Gastroesophageal sphincter (tissue), 4 donors: ENCODE measurements at places on chromosomes 4 and X. TPM values are rescaled to one million over a fixed set of nuclear protein-coding genes. Genes with fewer than 3 reads are reported as not detected.
A peak's percentile ranks its signal among the peaks of the same experiment; 100 is the strongest.

DNA sequence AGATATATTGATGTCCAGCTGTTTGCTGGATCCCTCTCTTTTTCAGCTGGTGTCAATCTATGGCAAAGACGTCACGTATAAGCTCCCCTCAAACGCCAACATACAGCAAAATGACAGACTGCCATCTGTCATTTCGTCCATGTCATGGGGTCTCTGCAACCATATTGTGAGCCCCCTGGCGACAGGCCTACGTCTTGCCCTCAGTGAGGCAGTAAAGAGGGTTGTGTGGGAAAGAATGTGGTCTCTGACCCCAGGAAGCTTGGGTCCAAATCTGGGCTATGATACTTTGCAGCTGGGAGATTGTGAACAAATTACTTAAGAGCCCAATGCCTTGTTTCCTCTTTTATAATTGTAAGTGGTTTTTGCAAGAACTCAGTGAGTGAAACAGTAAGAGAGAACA is 7.4 kb downstream of the SUPT20HL2 start:
- no peak overlapping the region for H3K27ac ChIP-seq
- H3K27me3 ChIP-seq: no peaks in the 10 kb centered on the region
- no peaks in the 10 kb centered on the region for H3K4me1 ChIP-seq
- no peaks in the 10 kb centered on the region for H3K36me3 ChIP-seq
- ATAC-seq: no peak

DNA sequence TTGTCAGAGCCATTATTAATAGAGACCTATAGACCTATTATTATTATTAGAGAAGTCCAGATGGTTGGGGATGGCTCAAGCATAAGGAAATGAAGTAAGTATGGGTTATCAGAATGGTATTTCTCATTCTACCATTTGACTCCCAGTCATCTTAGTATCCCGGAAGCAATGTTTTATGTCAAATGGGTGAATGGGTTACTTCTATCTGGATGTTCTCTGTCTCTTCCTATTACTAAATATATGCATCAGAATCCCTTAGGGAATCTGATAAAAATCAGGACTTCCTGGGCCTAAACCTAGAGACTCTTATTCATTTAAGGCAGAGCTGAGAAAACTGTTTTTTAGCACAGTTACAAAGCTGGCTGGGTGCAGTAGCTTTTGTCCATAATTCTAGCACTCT is 149.9 kb downstream of the SLC10A7 start:
- no peaks in the 10 kb centered on the region for H3K27me3 ChIP-seq
- no peak overlapping the region for H3K4me3 ChIP-seq

DNA sequence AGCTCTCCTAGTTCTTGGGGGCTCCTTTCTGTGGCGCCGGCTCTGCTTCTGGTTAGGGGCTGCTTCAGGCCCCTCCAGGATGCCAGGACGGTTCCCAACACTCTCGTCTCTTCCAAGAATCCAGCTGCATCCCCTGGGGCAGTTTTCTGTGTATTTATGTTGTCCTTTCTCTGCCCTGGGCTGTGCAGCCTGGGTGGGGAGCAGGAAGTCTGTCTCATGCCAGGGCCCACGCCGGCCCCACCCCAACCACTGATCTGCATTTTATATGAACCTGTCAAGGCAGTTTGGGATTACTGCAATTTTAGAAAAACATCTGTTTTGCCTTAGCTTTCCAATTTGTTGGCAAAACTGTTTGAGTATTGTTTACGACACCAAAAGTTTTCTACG is 14.6 kb downstream of the CTBP1 start:
- H3K4me3 ChIP-seq: no peak overlapping the region
- H3K36me3 ChIP-seq: peaks cover 100% of the 10 kb centered on the region
- H3K27me3 ChIP-seq: no peaks in the 10 kb centered on the region
- peaks cover 19% of the 10 kb centered on the region for H3K4me1 ChIP-seq
- ATAC-seq: peak; percentile 42

- no peaks in the 10 kb centered on the region for H3K36me3 ChIP-seq
- ATAC-seq: no peak
- H3K4me1 ChIP-seq: no peaks in the 10 kb centered on the region
- no peaks in the 10 kb centered on the region for H3K27me3 ChIP-seq
These were observed 35.3 kb upstream of the LGI2 start for GRCh38 chr4:25065932-25066590.

GRCh38 chr4:56791316-56791715 is 30.2 kb downstream of the SPINK2 start:
- ATAC-seq: no peak
- no peak overlapping the region for H3K4me3 ChIP-seq
- no peaks in the 10 kb centered on the region for H3K36me3 ChIP-seq
- H3K27me3 ChIP-seq: no peaks in the 10 kb centered on the region
- no peak overlapping the region for H3K27ac ChIP-seq

- no peaks in the 10 kb centered on the region for H3K27me3 ChIP-seq
- ATAC-seq: no peak
These were observed 34.0 kb downstream of the BANK1 start for GRCh38 chr4:101824500-101824899.

DNA sequence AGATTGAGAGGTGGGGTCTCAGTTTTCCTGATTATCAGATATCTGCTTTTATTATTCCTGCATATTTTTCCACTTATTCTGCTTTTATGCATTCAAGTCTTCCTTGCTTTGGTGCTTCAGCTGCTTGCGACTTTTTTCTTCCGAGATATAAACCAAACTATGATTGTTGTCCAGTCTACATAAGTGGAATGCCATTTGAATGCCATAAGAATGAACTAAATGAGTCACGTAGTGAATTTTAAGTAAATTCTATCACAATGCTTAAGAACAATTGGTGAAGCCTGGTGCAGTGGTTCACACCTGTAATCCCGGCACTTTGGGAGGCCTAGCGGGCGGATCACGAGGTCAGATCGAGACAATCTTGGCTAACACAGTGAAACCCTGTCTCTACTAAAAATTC is 189.1 kb downstream of the PCDH18 start:
- no peaks in the 10 kb centered on the region for H3K4me1 ChIP-seq
- no peaks in the 10 kb centered on the region for H3K27me3 ChIP-seq
- no peak overlapping the region for H3K27ac ChIP-seq
- no peaks in the 10 kb centered on the region for H3K36me3 ChIP-seq
- H3K4me3 ChIP-seq: no peak overlapping the region

DNA sequence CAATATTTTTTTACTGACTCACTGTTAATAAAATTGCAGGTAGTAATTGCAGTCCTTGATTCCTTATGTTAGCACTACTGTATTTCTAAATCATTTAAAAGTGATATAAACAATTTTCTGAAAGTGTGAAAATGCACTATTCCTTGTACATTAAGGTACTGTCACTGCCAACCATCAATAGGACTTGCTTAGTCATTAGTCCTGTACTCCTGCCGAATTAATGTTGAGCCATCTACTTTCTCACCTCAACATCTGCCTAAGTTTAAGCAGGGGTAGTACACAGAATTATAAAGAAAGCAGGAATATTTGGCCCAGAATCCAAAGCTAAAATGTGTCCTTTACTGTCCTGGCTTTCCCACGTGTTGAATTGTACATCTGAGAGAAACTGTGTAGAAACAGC is 87.0 kb upstream of the TRPC3 start:
- H3K36me3 ChIP-seq: no peaks in the 10 kb centered on the region
- H3K27ac ChIP-seq: no peak overlapping the region
- ATAC-seq: no peak
- H3K27me3 ChIP-seq: no peaks in the 10 kb centered on the region
- H3K4me3 ChIP-seq: no peak overlapping the region

- H3K4me3 ChIP-seq: no peak overlapping the region
- no peaks in the 10 kb centered on the region for H3K4me1 ChIP-seq
- H3K36me3 ChIP-seq: no peaks in the 10 kb centered on the region
- ATAC-seq: no peak
- H3K27me3 ChIP-seq: no peaks in the 10 kb centered on the region
- no peak overlapping the region for H3K27ac ChIP-seq
These were observed 209.7 kb upstream of the ARHGAP24 start for GRCh38 chr4:85265234-85265633.

DNA sequence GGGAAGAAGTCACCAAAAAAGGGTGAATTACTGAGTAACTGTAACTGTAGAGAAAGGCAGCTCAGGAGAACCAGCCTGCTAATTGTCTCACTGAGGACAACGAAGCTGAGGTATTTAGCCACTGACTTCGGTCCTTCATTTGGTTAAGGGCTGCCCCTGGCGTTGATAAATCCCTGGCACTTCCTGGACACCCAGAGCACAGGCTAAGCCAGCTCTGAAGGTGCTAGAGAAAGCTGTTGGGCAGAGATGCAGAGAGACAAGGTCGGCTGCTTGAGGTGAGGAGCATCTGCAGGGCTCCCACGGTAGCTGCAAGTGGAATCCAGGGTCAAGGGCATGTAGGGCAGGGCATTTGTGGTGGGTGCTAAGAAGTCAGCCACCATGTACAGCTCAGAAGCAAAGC is 33.4 kb upstream of the AP1S2 start:
- H3K27ac ChIP-seq: no peak overlapping the region
- H3K27me3 ChIP-seq: no peaks in the 10 kb centered on the region
- no peaks in the 10 kb centered on the region for H3K4me1 ChIP-seq
- H3K36me3 ChIP-seq: no peaks in the 10 kb centered on the region
- no peak overlapping the region for H3K4me3 ChIP-seq
- no peak for ATAC-seq

DNA sequence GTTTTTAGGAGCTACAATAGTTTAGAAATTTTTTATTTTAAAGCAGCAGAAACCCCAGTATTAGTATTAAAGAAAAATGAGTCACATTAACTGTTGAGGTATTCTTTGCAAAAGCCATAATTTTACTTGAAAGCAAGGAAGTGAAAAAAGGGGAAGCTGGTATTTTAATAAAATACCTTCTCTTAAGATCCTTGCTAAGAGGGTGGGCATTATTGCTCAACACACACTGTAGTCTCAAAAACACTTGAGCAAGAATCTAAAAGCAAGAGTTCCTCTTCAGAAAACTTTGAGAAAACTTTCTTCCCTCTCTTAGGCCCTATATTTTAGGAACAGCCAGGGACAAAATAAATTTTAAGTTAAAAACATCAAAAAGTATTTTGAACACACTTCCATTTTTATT is 259.4 kb upstream of the DIAPH2 start:
- H3K27ac ChIP-seq: no peak overlapping the region
- no peak for ATAC-seq
- no peak overlapping the region for H3K4me3 ChIP-seq
- H3K4me1 ChIP-seq: no peaks in the 10 kb centered on the region
- no peaks in the 10 kb centered on the region for H3K27me3 ChIP-seq

DNA sequence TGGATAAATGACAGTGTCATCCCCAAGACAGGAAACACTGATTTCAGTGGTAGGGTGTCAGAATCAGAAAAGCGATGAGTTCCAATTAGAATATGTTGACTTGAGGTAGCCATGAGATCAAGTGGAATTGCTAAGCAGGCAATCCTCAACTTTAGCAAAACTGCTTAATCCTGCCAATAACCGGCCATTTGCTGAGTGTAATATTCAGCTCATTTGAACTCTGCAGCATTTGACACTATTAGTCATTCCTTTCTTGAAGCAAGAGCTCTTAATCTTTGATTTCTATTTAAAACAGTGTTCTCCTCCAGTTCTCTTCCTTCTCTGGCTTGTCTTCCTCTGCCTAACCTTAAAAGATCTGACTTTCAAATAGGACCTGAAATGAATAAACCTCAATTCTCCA is 68.7 kb upstream of the DCLK2 start:
- H3K4me1 ChIP-seq: peaks cover 63% of the 10 kb centered on the region
- no peak overlapping the region for H3K4me3 ChIP-seq
- ATAC-seq: no peak
- H3K27ac ChIP-seq: peak overlapping the region; percentile 27
- H3K27me3 ChIP-seq: no peaks in the 10 kb centered on the region

DNA sequence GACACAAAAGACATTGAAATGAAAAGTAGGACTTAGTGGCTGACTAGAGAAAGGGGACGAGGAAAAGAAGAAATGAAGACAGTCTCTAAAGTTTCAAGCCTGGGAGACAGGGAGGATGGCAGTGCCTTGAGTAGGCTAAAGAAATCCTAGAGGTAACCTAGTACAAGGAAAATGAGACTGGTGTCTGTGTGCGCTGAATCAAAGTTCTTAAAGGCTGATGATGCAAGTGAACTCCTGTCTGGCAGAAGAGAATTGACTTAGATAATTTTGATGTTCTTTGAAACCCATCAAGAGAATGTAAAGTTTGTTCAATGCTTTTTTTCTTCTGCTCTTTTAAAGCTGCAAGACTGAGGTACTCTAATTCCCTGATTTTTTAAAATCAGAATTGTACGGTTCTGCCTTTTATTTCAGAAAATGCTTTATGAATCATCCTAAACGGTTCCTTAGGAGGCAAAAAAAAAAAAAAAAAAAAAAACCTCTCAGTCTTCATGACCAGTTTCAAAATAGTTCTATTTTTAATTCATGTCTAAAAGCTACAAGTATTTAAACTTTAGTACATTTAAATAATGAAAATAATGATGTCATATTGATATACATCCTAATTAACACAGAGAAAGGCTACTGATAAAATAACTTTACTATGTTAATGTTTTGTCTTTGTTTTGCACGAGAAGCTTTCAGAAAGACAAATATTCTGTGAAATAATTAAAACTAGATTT is 189.8 kb downstream of the PPP3CA start:
- H3K36me3 ChIP-seq: no peaks in the 10 kb centered on the region
- peak overlapping the region; percentile 1 for H3K27ac ChIP-seq
- no peak overlapping the region for H3K4me3 ChIP-seq
- H3K4me1 ChIP-seq: no peaks in the 10 kb centered on the region
- no peak for ATAC-seq

DNA sequence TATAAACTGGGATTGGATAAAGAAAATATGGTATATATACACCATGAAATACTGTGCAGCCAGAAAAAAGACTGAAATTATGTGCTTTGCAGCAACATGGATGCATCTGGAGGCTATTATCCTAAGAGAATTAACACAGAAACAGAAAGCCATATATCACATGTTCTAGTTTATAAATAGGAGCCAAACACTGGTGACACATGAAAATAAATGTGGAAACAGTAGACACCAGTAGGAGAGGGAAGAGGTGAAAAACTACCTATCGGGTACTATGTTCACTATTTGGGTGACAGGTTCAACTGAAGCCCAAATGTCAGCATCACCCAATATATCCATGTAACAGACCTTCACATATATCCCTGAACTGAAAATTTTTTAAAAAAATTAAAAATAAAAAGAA is 725.1 kb downstream of the C4orf33 start:
- H3K27ac ChIP-seq: no peak overlapping the region

Gene PABPC1L2A
- not detected for total RNA-seq

Gene TMPRSS11A
- total RNA-seq: 8.5 TPM

Gene CSN1S1
- total RNA-seq: not detected

Gene CLCN5
- 3.9 TPM for total RNA-seq

Gene EXOC1L
- total RNA-seq: not detected

Gene SPOCK3
- total RNA-seq: 1.3 TPM

Gene ANKRD50
- total RNA-seq: 28.3 TPM

Gene GAGE12H
- not detected for total RNA-seq

Gene SHROOM4
- 10.6 TPM for total RNA-seq

Gene F8
- total RNA-seq: 13.3 TPM
